Activated CD4-positive, CD25-positive, alpha-beta regulatory T cell treated with anti-CD3 and anti-CD28 coated beads, Interleukin-2, amount 50 U/mL, for 16 hours (primary cell): ENCODE measurements at places on chromosomes 7 and 10.

DNA sequence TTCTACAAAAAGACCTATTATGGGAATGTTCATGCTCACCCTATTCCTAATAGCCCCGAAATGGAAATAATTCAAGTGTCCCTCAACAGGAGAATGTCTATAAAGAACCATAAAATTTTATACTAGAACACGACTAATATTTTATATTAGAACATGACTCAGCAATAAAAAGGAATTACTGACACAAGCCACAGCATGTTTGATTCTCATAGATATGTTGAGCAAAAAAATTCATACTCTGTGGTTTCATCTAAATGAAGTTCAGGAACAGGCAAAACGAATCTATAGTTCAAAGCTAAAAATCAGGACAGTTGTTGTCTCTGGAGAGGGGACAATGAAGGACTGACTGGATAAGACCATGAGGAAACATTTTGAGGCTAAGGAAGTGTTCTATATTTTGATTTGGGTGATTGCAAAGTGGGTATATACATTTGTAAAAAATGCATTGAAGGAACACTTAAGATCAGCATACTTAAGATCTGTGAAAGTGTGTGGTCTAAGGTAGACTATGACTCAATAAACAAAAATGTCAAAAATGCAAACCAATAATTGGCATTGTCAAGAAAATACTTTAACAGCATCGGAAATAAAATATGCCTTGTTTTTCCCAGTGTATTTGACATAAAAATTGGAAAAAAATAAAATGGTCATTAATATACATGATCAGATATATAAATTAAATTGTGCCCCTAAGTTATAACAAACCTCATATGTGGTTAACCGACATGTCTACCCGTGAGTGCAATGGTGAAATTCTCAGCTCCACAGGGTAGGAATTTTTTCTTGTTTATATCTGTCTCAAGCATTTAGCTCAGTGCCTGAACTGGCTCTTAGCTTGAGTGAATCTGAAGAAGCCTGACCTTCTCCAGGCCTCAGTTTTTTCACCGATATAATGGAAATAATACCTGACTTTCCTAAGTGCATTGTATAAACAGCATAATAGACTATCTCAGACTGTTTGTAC is 124.9 kb upstream of the CTTNBP2 start:
- no peak for DNase-seq

DNA sequence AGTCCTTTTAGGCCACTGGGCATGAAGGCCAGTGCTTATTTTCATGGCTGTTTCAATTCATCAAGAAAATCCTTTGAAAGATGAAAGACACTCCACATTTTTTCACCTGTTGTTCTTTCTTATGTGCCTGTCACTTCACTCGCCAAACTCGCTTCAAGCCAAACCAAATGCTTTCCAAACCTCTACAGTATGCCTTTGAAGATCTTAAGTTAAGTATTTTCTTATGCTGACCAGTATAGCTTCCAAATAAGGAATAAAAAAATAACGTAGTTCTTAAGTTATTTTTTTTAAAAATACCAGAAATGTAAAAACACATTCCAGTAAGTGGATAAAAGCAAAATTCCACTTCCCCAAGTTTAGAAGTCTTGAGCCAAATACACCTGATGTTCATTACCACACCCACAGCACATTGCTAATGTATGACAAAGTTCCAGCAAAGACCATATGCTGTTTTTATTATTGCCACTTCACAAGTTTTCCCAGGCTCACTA is 186.1 kb downstream of the MTERF1 start:
- DNase-seq = no peak

DNA sequence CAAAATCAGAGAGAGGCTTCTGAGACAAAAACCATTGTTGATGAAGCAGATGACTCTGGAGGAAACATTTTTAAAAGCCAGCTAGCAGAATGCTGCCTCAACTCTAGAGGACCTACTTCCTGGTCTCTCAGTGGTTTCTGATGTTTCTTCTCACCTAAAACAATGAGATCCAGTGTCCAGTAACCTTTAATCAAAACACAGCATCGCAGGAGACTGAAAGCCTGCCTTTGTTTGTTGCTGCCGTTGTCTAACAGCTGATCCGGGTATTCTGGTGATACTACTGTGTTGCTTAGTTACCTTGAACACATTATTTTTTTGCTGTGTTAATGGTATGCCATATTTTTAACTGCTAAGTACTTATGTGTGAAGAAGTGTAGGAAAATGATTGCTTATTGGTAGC is 70.9 kb downstream of the WIPF3 start:
- DNase-seq = no peak

- DNase-seq = no peak
Observed at GRCh38 chr10:33416209-33416608, 81.7 kb upstream of the NRP1 start.

- no peak for DNase-seq
Observed at GRCh38 chr10:19699299-19699698, 116.9 kb upstream of the PLXDC2 start.

DNA sequence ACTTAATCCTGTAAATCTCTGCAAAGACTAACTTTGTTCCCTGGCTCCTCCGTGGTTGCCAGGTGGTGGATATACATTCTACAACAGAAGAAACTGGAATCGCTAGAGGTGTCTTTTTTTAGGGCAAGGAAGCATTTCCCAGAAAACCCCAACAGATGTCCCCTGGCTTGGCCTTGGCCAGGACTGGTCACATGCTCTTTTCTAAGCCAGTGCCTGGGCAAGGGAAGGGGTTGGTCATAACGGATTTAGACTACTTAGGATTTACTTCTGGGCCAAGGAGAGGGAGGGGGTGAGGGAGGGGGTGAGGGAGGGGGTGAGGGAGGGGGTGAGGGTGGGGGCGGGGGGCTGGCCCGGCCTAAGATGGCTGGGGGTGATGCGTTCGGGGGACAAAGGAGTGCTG is 105.7 kb downstream of the SNX10 start:
- no peak for DNase-seq

DNA sequence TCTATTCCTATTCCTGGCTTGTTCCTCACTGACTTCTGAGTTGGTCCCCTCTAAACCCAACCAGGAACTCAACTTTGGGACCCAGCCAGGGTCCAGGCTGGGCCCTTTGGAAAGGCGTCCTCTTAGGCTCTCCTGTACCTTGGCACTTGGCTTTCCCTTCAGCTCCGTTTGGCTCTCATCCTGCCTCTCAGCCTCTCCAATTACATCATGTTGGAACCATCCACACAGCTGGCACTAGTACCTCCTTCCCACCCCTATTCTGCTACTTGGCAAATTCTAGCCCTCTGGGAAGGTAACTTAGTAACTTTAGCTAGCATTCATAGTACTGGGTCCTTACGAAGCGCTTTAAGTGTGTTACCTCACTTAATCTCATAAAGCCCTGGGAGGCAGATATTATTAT is 205.3 kb upstream of the HABP2 start:
- no peak for DNase-seq

- DNase-seq = no peak
Observed at GRCh38 chr10:75398692-75399460, 2.7 kb downstream of the ZNF503 start.

DNA sequence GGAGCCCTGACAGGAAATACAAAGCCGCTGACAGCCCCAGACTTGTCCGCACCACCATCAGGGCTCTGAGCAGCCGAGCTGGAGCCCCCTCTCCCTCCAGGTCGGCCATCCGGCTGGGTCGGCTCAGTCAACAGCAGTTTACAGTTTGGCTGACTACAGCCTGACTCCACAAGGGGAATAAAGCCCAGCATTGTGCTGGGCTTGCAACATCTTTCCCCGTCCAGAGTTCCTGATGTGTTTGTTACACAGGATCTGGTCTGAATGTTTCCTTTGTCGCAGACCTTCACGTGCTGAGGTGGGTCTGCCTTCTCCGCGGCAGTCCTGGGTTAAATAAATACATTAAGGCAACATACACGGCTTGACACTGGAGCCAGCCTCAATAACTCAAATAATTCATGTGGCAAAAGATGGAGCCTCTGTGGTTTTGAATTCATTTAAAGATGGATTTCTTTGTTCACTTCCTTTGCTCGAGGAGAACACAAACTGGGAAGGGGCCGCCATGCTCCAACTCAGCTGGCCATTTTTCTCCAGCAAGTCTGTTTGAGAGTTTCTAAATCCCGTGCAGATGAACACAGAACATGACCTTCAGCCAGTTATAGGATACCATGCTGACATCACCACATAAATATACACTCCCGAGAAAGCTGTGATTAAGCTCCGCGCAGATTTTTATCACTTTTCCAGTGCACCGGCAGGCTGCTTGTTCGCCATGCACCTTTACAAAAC is 192.1 kb downstream of the WDR11 start:
- no peak for DNase-seq

DNA sequence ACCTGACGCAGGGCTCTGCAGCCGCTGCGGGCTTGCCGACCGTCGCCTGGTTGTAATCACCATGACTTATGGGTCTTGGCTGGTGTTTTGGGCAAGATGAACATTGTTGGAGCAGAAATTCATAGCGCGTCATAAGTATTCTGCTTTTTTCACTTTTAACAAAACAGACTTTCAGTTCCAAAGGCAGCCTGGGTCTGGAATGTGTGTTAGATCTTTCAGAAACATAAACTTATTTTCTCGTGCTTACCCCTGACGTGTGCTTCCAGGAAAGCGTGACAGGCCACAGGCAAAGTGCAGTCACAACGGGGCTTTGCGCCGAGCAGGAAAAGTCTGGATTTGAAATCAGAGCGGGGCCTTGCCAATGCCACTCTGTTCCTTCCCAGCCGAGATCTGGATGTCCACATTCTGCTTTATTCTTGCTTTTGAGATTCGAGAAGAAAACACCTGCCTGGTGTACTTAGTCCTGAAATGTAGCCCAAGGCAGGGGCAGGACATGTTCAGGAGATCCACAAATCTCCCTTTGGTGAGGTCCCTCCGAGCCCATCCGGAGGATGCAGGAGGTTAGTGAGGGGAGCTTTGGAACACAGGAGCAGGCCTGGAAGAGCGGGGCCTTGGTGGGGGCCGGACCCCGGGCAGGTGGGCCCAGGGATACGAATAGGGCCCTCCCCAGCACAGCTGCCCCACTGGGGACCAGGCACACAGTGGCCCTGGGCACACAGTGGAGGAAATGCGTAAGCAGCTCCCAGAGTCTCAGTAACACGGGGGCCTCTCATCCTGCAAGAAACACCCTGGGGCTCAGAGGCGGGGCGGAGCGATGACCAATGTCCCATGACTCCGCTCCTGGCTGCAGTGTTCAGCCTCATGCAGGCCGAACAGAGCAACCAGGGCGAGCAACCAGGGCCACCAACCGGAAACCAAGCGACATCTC is 49.5 kb upstream of the EBF3 start:
- no peak for DNase-seq

GRCh38 chr7:68689087-68689433 is 909.2 kb upstream of the AUTS2 start:
- DNase-seq = no peak

DNA sequence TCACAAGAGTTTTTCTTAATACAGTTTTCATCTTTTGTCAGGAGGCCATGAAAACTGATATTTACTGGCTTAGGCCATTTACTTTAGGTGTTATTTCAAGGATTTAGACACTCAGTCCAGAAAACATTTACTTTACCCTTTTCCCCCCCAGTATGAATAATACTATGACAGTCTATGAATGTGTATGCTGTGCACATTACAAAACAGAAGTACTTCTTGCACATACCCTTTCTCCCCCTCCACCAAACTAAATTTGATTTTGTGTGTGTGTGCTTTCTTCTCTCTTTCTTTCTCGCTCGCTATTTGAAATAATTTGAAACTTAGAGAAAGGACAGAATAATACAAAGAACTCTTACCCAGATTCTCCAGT is 41.3 kb downstream of the RBM33 start:
- DNase-seq = no peak

GRCh38 chr10:122178655-122179054 is 92.4 kb upstream of the BTBD16 start:
- DNase-seq = no peak

- DNase-seq = no peak
Observed at GRCh38 chr7:71255537-71256178, 123.7 kb downstream of the GALNT17 start.

GRCh38 chr7:31811650-31812461 is 124.8 kb downstream of the PPP1R17 start:
- DNase-seq = no peak

DNA sequence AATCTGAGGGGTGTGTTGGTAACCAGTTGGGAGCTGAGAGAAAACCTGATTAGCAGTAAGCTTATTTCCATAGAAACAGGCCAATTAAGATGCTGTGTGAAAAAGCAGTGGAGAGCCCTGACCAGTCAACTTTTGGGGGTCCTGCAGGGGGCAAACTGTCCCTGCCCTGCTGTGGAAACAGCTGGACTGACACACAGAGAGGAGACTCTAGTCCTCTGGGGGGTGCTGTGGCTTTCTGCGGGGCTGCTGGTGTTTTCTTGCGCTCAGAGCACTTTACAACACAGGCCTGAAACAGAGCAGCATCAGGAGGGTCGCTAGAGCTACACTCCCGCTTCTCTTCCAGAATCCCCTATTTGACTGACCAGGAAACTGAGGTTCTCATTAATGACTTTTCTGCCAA is 546.9 kb upstream of the GALNT17 start:
- DNase-seq = no peak

DNA sequence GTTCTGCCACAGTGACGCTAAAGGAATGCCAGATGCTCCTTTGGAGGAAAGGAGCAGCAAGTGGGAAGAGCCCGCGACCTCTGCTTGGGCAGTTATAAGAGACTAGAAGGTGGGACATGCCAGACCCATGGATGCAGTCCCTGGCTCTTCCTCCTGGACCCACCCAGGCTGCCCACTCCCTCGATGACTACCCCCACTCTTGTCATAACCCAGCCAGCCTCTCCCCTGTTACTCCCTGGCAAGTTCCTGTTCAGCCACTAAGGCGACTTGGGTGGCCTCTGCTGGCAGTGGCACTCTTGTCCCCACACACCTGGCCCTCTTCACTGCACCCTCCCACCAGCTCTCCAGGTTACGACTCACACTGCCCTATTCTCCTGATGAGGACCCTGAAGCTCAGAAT is 33.5 kb downstream of the COL13A1 start:
- DNase-seq = no peak

GRCh38 chr10:58319599-58319998 is 15.2 kb upstream of the UBE2D1 start:
- no peak for DNase-seq

- no peak for DNase-seq
Observed at GRCh38 chr10:97243836-97244235, 48.6 kb downstream of the ARHGAP19 start.

- no peak for DNase-seq
Observed at GRCh38 chr7:155580367-155580766, 34.0 kb upstream of the CNPY1 start.

DNA sequence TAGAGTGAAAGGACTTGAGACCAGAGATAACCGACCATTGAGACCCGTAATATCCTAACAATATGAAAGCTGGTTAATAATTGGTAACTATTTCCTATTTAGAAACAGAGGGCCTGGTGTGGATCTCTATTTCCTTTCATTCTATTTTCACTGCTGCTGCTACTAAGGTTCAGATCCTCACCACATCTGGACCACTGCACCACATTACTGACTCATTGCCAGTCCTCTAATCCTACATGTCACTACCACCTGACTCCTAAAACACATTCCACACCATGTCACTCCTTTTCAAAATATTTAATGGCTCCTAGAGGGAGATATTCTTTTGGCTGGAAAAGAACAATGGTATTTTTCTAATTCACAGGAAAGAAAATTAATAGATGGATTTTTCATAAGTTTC is 6.4 kb downstream of the USP54 start:
- DNase-seq = no peak

- no peak for DNase-seq
Observed at GRCh38 chr7:73517241-73517995, 4.7 kb downstream of the BAZ1B start.

GRCh38 chr10:22365233-22365632 is 19.9 kb downstream of the SPAG6 start:
- no peak for DNase-seq

- DNase-seq = no peak
Observed at GRCh38 chr7:40882071-40882658, 747.4 kb downstream of the SUGCT start.

GRCh38 chr10:131016556-131016955 is 295.0 kb downstream of the TCERG1L start:
- no peak for DNase-seq
